ENCODE measurements at places on chromosomes 6 and 20. TPM values are rescaled to one million over a fixed set of nuclear protein-coding genes. Genes with fewer than 3 reads are reported as not detected.

ADGRG6 gene
- total RNA-seq, result 4.5 TPM

DNAH8 gene
- total RNA-seq, result not detected

CALHM4 gene
- total RNA-seq, result not detected

PCSK2 gene
- not detected for total RNA-seq

OPN5 gene
- not detected for total RNA-seq

OPRM1 gene
- not detected for total RNA-seq

PPP1R3G gene
- 0.19 TPM for total RNA-seq

MUCL3 gene
- total RNA-seq, result not detected

LY6G6C gene
- total RNA-seq, result not detected

HRH3 gene
- not detected for total RNA-seq

Measured in SJSA1 (cell line).